CD4-positive, alpha-beta memory T cell (primary cell): ENCODE measurements at places on chromosomes 11 and 22.

DNA sequence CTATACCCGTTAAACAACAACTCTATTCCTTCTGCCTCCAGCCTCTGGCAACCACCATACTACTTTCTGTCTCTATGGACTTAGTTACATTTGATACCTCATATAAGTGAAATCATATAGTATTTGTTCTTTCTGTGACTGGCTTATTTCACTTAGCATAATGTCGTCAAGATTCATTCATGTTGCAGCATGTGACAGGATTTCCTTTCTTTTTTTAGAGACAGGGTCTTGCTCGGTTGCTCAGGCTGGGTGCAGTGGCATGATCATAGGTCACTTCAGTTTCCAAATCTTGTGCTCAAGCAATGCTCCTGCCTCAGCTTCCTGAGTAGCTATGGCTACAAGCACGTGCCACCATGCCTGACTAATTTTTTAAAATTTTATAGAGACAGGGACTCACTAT, 29.4 kb upstream of the SORL1 start:
- DNase-seq: peak; percentile 44

GRCh38 chr11:2844116-2844842, 41.3 kb downstream of the CDKN1C start:
- no peak for DNase-seq

GRCh38 chr11:17691550-17691949, 27.8 kb upstream of the MYOD1 start:
- DNase-seq: no peak

DNA sequence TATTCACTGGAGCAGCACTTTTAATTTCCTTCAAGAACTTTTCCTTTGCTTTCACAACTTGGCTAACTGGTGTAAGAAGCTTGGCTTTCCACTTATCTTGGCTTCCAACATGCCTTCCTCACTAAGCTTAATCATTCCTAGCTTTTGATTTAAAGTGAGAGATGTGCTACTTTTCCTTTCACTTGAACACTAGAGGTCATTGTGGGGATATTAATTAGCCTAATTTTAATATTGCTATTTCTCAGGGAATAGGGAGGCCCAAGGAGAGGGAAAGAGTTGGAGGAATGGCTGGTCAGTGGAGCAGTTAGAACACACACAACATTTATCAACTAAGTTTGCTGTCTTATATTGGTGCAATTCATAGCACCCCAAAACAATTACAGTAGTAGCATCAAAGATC, 24.6 kb upstream of the CCDC90B start:
- no peak for DNase-seq

GRCh38 chr22:31250740-31251600, 38.9 kb downstream of the LIMK2 start:
- no peak for DNase-seq

GRCh38 chr22:35749808-35750207, 32.1 kb downstream of the APOL5 start:
- DNase-seq: no peak

- no peak for DNase-seq
These were observed 151.5 kb downstream of the AASDHPPT start for GRCh38 chr11:106228996-106229395.

- no peak for DNase-seq
These were observed 58.0 kb upstream of the GLYATL1B start for GRCh38 chr11:59028105-59028504.

GRCh38 chr22:23763579-23763945, 772 bp downstream of the C22orf15 start:
- peak; percentile 52 for DNase-seq

DNA sequence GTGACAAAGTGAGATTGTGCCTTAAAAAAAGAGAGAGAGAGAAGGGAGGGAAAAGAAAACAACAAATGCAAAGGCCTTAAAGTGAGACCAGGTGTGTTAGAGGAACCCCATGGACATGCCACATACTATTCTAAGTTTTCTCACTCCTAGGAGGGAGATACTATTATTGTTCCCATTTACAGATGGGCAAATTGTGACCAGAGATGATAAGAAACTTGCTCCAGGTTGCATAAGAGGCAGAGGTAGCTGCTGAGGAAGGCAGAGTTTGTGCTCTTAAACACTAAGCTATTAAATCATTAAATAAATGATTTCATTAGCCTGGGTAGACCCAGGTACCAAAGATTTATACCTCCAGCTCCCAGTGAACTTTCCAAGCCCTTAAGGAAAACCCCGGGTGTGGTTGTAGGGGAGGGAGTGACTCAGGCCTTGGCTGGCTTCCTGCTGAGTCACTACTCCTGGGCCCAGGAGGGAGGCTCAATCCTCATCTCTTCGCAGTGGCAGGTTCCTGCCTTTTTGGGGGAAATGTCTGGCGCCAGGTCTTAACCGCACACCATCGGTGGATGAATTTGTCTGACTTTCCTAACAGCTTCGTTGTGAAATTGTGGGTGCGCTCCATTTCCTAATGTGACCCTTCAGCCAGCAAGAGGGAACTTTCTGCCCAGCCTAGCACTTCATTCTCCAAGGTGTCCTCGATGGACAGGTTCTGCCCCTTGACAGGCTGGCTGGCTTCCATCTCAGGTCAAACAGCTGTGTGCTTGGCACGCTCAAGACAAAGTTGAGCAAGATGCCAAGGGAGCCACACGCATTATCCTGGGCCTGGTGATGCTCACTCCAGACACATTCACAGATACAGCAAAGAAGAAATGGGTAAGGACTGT, 33.4 kb upstream of the PTPRJ start:
- DNase-seq: no peak

DNA sequence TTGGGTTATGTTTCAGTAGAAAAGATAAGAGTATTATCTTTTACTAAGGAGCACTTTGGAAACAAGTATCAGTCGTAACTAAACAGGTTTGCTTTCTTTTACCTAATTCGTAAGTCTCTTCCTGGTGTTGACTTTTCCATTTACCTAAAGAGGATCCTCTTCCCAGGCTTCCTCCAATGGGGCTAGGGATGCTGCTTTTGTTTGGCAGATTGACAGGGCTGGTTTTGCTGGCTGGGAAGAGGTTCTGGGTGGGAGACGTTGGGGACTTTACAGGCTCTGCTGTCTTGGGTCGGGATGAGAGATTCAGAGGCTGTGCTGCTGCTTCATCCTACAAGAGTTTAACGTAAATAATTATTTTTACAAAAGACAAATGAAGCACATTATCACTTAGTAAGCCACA, 306.7 kb downstream of the SOX6 start:
- no peak for DNase-seq

DNA sequence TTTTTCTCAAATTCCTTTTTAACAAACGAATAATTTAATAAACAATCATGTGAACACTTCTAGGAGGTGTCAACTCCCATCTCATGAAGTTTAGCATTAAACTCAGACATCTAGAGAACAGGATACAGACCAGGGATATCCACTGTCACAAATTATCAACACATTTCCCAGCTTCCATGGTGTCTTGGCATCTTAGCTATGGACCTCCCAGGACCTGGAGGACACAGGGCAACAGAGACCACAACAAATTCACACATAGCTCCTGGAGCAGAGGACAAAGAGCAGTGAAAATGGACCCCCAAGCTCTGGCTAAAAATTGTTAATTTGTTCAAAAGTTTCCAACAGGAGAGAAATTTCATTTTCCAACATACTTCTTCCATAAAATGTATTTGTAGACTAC, 102.2 kb downstream of the SGSM3 start:
- no peak for DNase-seq

DNA sequence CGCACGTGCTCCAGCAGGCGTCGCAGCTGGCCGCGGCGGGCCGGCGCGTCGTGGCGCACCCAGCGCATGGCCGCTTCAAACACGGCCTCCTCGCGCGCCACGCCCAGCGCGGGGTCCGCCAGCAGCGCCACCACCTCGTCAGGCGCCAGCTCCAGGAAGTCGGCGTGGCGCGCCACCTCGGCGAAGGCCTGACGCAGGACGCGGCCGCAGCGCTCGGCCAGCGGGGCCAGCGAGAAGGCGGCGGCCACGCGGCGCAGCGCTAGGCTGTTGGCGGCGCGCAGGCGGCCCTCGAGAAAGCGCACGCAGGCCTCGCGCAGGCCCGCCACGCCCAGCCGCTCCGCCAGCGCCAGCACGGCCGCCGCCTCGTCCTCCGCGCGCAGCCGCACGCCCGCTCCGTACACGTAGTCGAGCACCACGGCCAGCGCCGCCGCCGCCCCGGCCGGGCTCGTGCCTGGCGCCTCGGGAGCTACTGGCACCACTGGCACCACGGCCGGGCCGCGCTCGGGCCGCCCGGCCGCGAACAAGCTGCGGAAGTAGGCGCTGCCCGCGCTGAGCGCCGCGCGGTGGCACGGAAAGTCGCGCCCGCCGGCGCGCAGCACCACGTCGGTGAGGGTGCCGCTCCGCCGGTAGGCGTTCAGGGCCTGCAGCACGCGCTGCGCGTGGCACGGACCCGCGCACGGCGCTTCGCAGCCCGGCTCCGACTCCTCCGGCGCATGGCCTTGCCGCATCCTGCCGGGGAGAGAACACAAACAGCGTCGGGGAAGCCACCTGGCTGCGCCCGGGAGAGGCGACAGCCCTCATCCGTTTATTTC, 2.9 kb downstream of the KLHL35 start:
- DNase-seq: peak; percentile 75

DNA sequence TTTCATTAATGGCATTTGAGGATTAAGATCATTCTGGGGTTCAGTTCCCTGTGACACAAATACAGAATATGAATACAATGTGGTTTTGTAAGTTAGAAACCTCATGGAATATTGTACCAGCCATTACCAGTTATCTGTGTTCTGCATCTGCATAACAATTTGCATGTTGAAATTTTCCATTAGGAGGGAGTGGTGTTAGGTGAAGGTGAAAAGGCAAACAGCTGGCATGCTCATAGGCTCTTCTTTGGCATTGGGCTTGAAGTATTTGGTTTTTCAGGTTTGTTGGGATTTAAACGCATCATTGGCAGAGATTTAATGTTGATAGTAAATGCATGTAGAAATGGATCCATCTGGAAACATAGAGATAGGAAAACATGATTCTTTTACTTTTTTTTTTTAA, 18.6 kb downstream of the RTN3 start:
- no peak for DNase-seq

DNA sequence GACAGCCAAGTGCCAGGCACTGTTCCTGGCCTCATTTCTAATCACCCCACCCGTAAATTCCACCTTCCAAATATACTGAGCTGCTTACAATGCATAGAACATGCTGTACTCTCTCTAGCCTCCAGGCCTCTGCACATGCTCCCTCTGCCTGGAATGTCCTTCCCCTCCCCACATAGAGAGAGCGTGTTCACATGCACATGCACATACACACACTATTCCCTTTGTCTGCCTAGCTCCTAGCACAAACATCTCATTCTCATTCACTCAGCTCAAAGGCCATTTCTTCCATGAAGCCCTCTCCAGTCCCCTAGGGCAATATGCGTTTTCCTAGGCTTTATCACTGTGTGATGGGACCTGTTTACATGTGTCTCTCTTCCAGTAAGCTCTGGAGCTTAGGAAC, 144.6 kb downstream of the WT1 start:
- DNase-seq: no peak

DNA sequence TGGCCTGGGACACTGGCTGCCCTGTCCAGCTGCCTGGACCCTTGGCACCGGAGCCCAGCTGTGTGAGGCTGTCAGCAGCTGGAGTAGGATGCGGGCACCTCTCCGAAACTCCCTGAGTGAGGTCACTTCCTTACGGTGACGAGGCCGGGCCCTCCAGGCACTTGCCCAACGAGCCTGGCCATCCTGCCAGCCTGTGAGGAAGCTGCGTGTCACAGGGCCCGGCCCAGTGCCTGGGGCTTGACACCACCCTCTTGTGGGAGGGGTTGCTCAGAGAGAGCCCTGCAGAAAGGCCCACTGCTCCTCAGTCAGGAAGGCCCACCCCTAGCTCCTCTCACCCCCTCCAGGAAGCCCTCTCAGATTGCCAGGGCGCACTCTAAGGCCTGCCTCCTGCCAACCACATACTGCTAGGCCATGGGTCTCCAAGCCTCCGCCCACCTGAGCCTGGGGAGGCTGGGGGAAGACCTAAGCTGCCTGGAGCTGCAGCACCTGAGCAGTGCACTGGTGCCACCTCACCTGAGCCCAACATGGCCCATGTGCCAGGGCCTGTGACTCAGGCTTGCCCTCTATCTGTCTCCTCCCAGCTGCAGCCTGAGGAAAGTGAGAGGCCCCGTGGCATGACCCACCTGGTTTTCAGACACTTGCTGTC, 4.3 kb upstream of the PHLDA2 start:
- DNase-seq: peak; percentile 60

- DNase-seq: no peak
These were observed 33.4 kb upstream of the HMOX1 start for GRCh38 chr22:35347462-35347861.

- DNase-seq: no peak
These were observed 1170.0 kb upstream of the CNTN5 start for GRCh38 chr11:97850701-97851100.

- peak; percentile 68 for DNase-seq
These were observed 30.0 kb upstream of the PTPRJ start for GRCh38 chr11:47950396-47950795.

DNA sequence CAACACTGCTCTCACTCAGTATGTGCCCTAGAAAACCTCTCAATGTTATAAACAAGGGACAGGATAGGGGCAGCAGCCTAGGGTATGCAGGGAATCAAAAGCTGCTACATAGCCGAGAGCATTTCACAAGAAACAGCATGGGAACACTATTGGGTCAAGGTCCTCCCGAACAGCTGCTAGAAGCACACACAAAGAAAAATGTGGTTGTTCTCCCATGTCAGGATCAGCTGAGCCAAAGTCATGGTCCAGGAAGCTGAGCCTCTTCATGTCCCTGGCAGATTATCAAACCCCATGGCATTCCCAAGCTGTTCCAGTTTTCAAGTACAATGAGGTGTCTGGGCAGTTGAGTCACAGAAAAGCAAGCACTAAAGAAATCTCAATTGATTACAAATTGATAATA, 21.0 kb upstream of the GDPD4 start:
- DNase-seq: no peak

DNA sequence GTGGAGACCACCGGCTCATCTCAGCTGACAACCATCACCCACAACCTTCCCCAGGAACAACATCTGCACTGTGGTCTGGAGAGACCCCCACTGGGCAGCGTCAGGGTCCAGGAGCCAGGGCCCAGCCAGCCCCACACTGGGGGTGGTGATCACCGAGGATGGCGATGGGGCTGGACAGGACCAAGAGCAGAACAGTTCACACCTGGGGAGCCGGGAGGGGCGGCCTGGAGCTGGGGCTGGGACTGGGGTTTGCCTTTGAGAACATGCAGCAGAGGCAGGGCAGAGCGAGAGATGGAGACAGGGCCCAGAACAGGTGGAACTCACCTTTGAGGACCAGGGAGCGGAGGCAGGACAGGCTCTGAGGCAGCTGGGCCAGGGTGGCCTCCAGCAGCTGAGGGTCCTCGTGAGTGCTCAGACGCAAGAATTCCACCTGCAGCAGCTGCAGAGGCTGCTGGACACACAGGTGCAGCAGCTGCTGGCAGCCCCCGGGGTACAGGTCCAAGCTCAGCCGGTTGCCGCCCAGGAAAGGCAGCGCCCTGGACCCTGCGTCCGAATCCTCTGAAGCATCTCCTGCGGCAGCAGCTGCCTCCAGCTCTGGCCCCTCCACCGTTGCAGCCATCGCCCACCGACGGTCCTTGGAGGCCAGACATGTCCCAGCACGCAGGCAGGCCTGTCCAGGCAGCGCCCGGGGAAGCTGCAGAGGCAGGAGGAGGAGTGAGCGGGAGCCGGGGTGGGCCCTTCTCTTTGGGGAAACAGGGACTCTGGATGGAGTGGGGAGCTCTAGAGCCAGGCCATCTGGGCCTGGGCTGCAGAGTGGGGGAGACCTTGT, 1.0 kb downstream of the PIDD1 start:
- no peak for DNase-seq
